Left lung (tissue), 14 donors: ENCODE measurements at places on chromosomes 12 and 14. TPM values are rescaled to one million over a fixed set of nuclear protein-coding genes. Genes with fewer than 3 reads are reported as not detected.

Gene TC2N
- polyA plus RNA-seq, result 29.2 TPM

Gene SLC17A8
- polyA plus RNA-seq, result 2.2 TPM

Gene SLC8A3
- 7.7 TPM for polyA plus RNA-seq

Gene GLT8D2
- 30.0 TPM for polyA plus RNA-seq

Gene CLEC6A
- polyA plus RNA-seq, result not detected

Gene POTEG
- not detected for polyA plus RNA-seq

Gene NCKAP5L
- polyA plus RNA-seq, result 24.9 TPM

Gene GLT1D1
- 3.4 TPM for polyA plus RNA-seq

Gene KRAS
- polyA plus RNA-seq, result 30.6 TPM

Gene HOXC6
- polyA plus RNA-seq, result 2.0 TPM

Gene CCDC60
- 0.84 TPM for polyA plus RNA-seq

Gene RIPK3
- polyA plus RNA-seq, result 2.9 TPM

Gene ISM2
- polyA plus RNA-seq, result not detected

Gene GALNT8
- polyA plus RNA-seq, result 1.3 TPM

Gene PAX9
- polyA plus RNA-seq, result 0.55 TPM

Gene OVCH1
- not detected for polyA plus RNA-seq

Gene DACT1
- polyA plus RNA-seq, result 33.4 TPM

Gene IL23A
- polyA plus RNA-seq, result 1.3 TPM

Gene AQP6
- 0.30 TPM for polyA plus RNA-seq

Gene WNT5B
- polyA plus RNA-seq, result 7.9 TPM

Gene HOXC4
- 3.3 TPM for polyA plus RNA-seq

Gene PEX5
- polyA plus RNA-seq, result 45.8 TPM

Gene PTPRO
- 1.7 TPM for polyA plus RNA-seq

Gene KCNC2
- not detected for polyA plus RNA-seq

Gene GDF3
- not detected for polyA plus RNA-seq

Gene JPH4
- polyA plus RNA-seq, result 1.0 TPM

Gene ADAMTS20
- 0.08 TPM for polyA plus RNA-seq

Gene LAG3
- polyA plus RNA-seq, result 1.6 TPM

Gene MYBPC1
- polyA plus RNA-seq, result not detected

Gene LMO3
- polyA plus RNA-seq, result 8.0 TPM

Gene STXBP6
- polyA plus RNA-seq, result 42.9 TPM

Gene TAC3
- 0.31 TPM for polyA plus RNA-seq

Gene CLEC4A
- polyA plus RNA-seq, result 2.0 TPM

Gene KRT82
- polyA plus RNA-seq, result not detected

Gene ETV6
- 17.6 TPM for polyA plus RNA-seq

Gene HELB
- polyA plus RNA-seq, result 7.7 TPM
